ENCODE measurements at places on chromosomes 7 and 10. TPM values are rescaled to one million over a fixed set of nuclear protein-coding genes. Genes with fewer than 3 reads are reported as not detected.

The SLC39A12 gene
- polyA plus RNA-seq: not detected

The DNAJB9 gene
- polyA plus RNA-seq: 9.1 TPM

The TNS3 gene
- polyA plus RNA-seq: not detected

The SHTN1 gene
- polyA plus RNA-seq: 10.4 TPM

The COL26A1 gene
- not detected for polyA plus RNA-seq

The FAM237B gene
- not detected for polyA plus RNA-seq

The PGAM2 gene
- polyA plus RNA-seq: not detected

GRCh38 chr10:71033396-71033980 lies 145.1 kb upstream of the PCBD1 start:
- no peak for DNase-seq

- no peak for DNase-seq
Measured at GRCh38 chr10:106920538-106920937, 244.0 kb downstream of the SORCS1 start.

DNA sequence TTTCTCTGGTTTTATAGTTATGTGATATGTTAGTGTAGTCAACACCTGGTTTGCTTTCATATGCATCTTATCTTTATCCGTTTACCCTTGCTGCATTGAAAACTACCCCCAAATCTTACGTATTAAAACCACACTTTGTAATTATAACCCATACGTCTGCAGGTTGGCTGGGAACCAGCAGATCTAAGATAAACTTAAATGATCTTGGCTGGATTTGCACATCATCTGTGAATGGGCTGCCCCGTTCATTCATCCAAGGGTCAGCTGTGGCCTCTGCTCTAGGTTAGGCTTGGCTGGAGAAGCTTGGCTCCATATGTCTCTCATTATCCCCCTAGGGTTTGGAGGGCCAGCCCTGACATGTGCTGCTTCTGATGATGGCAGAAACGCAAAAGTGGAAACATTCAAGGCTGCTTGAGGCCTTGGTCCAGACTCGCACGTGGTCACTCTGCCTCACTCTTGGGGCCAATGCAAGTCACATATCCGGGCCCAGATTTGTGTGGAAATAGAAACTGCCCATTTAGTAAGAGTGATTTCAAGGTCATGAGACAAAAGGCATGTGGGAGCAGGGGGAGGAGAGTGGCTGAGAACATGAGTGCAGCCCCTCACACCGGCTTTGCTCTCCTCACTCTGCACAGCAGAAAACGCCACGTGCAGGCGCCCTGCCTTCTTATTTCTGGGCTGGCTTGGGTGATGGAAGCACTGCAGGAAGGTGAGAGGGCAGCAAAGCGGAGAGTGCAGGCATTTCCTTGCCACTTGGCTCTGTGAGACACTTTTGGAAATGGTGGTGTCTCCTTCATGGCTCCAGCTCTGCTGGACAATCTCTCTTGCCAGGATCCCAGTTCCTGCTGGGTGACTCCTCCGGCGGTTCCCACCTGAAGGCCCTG lies 553.8 kb downstream of the GLRX3 start:
- DNase-seq: no peak

DNA sequence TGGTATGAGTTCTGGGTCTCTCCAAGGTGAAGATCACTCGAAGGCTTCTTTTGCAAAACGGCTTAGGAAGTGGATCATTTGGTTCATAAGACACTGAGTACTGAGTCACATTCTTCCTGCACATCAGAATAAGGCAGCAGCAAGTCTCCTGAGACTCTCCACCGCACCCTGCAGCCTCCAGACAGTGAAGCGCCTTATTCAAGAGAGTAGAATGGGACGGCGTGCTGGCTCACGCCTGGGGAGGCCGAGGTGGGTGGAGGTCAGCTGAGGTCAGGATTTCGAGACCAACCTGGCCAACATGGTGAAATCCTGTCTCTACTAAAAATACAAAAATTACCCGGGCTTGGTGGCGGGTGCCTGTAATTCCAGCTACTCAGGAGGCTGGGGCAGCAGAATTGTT lies 70.3 kb downstream of the C10orf143 start:
- DNase-seq: no peak

GRCh38 chr10:115950320-115950719 lies 322.7 kb downstream of the GFRA1 start:
- DNase-seq: no peak

DNA sequence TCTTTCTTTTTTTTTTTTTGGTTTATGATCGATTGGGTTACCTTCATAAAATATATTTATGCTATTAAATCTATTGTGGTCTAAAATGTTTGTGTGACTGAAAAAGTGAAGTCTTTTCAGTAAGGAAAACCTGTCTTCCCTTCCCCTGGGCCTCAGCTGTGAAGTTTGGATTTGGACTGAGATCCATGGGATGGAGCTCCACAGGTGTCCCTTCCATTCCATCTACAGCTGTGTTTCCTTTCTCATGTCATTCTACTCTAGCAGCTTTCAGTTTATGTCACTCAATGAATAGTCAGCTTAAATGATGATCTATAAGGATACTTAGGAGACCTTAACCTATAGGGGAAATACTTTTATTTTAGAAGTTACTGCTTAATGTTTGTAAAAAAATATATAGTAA lies 48.0 kb upstream of the NCF1 start:
- DNase-seq: no peak

GRCh38 chr7:55024776-55025175 lies 6.0 kb downstream of the EGFR start:
- DNase-seq: no peak

GRCh38 chr7:43570688-43571365 lies 12.1 kb upstream of the STK17A start:
- no peak for DNase-seq

DNA sequence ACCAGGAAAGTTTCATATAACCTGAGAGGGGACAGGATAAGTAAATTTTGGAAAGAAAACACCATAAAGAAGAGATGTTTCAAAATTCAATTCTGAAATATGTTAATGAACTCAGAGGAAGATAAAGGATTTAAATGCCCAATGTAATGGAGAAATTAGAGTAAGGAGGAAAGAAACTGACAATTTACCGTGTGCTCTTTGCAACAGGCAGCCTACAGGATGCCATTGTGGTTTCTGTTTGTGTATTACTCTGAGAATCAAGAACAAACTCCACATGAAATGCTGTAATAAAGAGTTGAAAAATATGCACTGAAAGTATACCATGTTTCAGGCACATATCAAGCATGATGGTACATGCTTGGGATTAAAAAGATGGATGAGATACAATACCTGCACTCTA lies 44.8 kb upstream of the GLCCI1 start:
- no peak for DNase-seq

- no peak for DNase-seq
Measured at GRCh38 chr10:76769582-76769981, 868.0 kb downstream of the KCNMA1 start.

DNA sequence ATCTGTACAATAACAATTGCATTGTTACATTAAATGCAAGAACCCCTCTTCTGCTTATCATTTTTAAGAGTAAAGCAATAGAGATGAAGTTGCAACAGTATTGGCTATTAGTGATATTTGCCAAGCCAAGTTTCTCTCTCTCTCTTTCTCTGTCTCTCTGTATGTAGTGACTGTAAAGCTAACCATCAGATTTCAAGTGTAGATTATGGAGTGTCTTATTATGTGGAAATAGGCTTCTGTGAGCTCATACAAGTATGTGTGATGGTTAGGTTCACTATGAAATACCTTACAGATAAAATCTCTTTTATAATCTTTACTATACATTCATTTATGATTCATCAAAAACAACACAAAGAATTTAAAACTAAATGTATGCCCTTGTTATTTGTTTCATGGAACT lies 28.6 kb upstream of the NRP1 start:
- DNase-seq: no peak

- no peak for DNase-seq
Measured at GRCh38 chr10:12629767-12630165, 280.4 kb downstream of the CAMK1D start.

GRCh38 chr7:138720286-138720685 lies 19.1 kb upstream of the SVOPL start:
- DNase-seq: no peak

- DNase-seq: peak; percentile 5
Measured at GRCh38 chr7:137091396-137091795, 222.9 kb downstream of the CHRM2 start.

GRCh38 chr7:28983396-28984190 lies 25.5 kb upstream of the TRIL start:
- no peak for DNase-seq

DNA sequence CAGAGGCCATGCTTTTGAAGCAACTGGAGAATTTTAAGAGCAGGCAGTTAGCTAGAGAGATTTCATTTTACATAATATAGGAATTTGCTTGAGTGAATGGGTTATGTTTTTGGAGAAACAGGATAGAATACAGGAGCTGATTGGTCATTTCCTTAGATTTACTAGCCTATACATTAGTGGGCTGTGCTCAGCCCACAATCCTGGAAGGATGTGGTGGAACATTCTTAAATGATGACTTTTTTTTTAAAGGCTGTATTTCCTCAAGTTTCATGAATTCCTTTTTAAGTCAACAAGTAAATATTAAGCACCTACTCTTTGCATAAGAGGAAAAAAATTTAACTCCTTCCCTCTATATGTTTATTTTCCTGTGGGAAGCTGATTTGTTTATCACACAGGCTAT lies 314.4 kb upstream of the BMPER start:
- DNase-seq: no peak

GRCh38 chr7:139047970-139048369 lies 12.1 kb upstream of the ZC3HAV1L start:
- no peak for DNase-seq

- no peak for DNase-seq
Measured at GRCh38 chr7:3141326-3141725, 97.7 kb upstream of the CARD11 start.

- DNase-seq: peak; percentile 55
Measured at GRCh38 chr10:128739930-128740329, 613.7 kb upstream of the MKI67 start.

DNA sequence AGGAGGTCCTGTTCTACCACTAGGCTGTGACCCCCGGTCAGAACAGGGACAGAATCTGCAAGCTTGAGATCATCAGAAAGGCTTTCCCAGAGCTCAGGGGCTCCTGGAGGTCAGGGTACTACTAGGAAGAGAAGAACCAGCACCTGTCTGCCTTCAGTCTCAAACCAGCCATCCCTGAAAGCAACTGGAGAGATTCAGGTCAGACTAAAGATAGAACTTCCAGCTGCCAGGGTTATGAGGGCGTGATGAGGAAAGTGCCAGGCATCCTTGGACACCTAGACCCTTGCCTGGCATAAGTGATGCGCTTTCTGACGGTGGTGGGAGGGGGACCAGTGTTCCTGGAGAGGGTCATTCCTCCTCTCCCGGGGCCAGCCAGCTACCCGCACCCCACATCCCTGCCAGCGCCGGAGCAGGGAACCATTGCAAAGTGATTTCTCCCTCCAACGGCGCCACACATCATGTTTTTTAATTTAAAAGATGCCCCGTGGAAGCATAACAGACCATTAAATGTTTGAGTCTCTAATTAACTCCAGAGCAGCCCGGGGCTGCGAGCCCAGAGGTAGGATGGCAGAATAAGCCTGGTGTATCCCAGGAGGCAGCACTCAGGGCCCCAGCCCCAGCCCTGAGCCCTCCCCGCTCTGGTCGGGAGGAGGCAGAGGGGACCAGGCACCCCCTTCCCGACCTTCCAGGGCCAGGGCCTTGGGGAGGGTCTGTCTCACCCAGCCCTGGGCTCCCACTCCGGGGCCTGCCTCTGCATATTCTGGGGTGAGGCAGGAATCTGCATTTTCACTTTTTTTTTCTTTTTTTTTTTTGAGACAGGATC lies 64.0 kb downstream of the ELFN1 start:
- no peak for DNase-seq

DNA sequence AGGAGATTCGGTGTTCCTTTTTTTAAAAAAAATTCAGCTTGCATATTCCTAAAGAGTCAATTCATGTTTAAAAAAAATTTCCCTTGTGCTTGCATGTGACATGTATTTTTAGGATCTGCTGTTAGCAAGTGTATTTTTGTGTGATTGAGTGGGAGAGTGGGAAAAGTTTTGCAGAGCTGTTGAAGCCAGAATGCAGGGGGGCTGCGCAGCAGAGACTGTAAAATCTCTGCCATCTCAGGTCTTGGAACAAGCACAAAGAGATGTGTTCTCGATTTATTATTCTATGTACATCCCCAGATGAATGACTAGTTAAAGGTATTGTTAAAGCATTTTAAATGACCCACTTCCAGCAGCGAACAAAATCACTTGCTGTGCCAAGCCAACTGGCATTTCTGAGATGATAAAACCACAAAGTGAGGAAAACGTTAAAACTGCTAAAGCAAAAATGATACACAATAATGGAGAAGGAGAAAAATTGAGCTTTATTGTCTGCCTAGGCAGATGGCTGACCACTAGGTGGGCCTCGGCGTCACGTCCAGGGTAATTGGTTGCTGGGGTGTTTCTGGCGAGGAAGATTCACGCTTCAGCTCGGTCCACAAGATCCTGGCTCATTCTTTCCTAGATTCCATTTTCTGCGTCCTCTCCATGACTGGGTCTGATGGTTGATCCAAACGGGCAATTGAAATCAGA lies 67.0 kb upstream of the ATRNL1 start:
- DNase-seq: no peak

DNA sequence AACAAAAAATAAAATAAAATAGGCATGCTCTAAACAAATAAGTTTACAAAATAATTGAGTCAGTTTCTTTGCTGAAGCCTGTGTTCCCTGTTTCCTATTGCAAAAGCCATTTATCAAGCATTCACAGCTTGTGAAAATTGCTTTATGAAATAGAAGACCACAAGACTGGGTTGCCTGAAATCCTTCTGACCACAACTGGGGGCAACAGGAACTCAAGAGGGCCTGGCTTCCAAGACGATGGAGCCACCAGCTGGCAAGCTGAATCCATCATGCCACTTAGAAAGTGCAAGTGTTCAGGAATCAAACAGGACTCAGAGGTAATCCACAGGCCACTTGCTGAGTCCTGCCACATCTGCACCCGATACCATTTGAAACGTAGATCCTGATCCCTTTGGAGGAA lies 752 bp upstream of the ABCA13 start:
- DNase-seq: no peak

- no peak for DNase-seq
Measured at GRCh38 chr7:4718075-4718474, 36.0 kb downstream of the FOXK1 start.

DNA sequence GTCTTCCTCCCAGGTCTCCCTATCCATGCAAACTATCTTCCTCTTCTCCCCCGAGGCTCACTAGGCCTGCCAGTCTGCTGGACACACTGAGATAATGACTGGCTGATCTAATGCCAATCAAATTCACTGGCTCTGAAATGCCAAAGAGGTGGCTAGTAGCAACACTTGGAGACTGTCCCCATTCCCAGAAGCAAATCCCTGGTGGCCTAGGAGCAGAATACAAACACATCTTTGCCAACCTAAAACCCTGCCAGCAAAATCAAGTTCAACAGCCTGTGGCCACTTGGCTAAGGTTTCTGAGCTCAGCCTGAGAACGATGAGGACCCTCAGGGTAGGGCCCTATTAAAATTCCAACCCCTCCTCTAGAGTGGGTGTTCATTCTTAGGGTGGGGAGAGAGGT lies 46.6 kb downstream of the SH3PXD2A start:
- no peak for DNase-seq

GRCh38 chr10:93695740-93696139 lies 6.7 kb downstream of the FRA10AC1 start:
- no peak for DNase-seq

DNA sequence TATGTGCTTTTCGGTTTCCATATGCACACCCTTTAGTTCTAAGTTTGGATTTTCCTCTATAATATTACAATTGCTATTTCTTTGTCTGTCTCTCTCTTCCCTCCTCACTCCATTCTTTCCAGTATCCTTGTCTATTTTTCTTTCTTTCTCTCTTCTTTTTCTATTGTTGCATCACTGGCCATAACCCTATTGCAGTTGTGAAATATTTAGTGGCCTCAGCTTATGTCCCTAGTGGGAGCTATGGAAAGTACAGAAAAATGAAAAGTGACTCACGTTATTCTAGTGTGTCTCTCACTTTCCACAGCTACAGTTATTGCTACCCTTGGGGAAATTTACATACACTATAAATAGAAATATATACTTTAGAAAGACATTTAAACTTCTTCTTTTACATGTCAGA lies 59.1 kb downstream of the CNTNAP2 start:
- DNase-seq: no peak
